EL (cell line): ENCODE measurements at places on chromosomes 2 and 18.

DNA sequence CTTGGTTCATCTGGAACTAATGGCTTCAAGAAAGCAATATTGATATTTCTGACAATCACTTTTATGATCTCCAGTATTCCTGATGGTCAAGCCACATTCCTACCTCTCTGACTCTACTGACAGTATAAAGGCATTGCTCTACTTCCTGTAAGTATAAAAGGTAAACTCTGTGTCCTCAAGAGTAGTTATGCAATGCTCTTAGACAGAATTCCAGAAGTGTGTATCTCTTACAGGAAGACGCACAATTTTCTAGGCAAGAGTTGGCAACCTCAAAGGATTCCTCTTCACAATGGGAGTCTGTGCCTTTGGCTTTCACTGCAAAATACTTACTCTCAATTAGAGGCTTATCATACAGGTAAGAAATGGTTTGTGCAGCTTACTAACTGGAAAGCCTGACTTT, 100.1 kb downstream of the THADA start:
- no peak for DNase-seq

- DNase-seq = peak; percentile 81
Observed at GRCh38 chr2:79585701-79586433, 73.0 kb downstream of the CTNNA2 start.

DNA sequence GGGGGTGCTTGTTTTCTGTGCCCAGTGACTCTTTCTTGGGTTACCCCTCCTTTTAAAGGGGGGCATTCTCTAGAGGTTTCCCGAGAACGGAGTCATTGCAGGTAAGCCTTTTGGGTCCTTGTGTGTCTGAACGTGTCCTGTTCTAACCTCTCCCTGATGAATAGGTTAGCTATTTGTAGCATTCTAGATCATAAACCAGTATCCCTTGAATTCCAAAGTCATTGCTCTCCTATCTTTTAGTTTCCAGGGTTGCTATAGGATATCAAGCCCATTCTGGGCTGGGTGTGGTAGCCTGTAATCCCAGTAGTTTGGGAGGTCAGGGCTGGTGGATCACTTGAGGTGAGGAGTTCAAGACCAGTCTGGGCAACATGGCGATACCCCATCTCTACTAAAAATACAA, 65.9 kb upstream of the YWHAQ start:
- DNase-seq = no peak

DNA sequence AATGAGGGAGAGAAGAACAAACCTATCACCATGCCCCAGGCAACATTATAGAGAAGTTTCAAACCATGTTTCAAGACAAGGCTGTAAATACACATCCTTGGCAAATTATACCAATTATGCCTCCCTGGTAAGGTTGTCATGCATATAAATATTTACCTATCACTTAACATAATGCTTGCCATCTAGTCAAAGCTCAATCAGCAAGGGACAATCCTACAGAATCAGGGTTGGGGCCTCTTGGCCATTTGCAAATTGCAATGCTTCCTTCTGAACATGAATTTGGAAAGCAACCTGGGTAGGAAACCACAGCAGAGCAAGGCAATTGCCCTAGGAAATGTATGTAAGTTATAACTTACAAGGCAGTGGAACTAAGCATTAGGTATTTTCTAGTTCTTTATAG, 907.2 kb upstream of the CDH2 start:
- no peak for DNase-seq

- DNase-seq = no peak
Observed at GRCh38 chr2:152075461-152076050, 23.3 kb downstream of the CACNB4 start.
